Suprapubic skin (tissue), 4 donors: ENCODE measurements at places on chromosomes 11 and 22.

- DNase-seq = peak; percentile 62
Observed at GRCh38 chr11:64729851-64730382, 6.9 kb upstream of the NRXN2 start.

- no peak for DNase-seq
Observed at GRCh38 chr11:132895340-132895739, 637.0 kb downstream of the OPCML start.

- DNase-seq = no peak
Observed at GRCh38 chr11:45305874-45306623, 19.9 kb upstream of the SYT13 start.

DNA sequence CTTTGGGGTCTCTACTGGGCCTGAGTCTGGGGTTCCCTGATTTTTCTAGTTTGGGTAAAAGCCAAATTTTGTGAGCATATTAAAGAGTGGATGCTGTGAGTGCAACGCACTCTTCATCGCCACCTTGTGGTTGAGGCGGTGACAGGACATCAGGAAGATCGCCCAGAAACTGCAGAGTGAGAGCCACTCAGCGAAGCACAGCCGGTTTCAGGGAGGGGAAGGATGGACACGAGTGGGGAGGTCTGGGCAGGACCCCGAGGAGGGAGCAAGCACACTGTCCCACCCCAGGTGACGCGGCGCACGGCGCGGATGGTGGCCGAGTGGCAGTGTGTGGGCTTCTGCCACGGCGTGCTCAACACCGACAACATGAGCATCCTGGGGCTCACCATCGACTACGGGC lies 9.1 kb downstream of the SELENOO start:
- no peak for DNase-seq

- no peak for DNase-seq
Observed at GRCh38 chr11:85627332-85627997, at the start of gene DLG2. Gene DLG2, minus strand, starts transcription at chr11:85627344.

- DNase-seq = no peak
Observed at GRCh38 chr11:43010042-43010441, 301.8 kb upstream of the API5 start.

DNA sequence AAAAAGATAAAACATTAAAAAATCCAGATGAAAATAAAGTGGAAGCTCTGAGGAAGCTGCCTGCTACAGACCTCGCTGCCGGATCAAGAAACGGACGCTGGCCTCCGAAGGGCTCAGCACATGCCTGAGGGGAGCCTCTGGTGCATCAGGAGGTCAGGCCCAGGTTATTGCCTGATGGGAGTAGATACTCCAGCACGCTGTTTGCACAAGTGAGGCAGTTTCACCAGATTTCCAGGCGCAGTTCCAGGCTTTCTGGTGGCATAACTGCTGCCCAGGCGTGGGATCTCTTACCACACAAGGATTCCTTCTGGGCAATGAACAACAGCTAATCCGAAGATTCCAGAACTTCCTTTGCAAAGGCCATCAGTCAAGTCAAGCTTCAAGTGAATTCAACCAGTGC lies 154.2 kb downstream of the MPPED1 start:
- no peak for DNase-seq

- DNase-seq = peak; percentile 69
Observed at GRCh38 chr22:44567846-44568493, 69.9 kb upstream of the RTL6 start.

DNA sequence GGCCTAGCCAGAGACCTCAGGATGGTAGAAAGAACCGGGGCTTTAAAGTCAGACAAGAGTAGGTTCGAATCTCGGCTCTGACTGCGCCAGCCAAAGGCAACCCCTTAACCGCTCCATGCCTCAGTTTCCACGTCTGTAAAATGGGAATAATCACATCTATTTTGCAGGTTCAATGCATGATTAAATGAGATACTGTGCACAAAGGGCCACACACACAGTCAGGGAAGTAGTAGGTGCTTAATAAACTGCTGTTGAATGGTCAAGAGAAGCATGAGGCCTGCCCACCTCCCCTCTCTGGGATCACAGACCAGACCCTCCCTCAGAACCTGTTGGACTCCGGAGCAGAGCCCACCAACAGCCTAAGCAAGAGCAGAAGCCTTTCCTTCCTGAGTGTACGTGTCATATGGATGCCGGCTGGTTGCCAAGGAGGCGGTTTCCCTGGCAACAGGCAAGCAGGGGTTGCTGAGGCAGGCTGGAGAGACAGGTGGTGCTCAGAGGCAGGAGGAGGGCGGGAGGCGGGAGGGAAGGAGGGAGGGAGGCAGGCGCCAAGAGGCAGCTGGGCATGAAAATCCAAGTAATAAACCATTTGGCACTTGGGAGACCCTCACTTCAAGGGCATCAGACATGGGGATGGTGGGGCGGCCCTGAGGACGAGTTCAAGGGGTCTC lies 43.9 kb downstream of the NFAM1 start:
- DNase-seq = no peak
